ENCODE measurements at places on chromosomes 11 and 22.

DNA sequence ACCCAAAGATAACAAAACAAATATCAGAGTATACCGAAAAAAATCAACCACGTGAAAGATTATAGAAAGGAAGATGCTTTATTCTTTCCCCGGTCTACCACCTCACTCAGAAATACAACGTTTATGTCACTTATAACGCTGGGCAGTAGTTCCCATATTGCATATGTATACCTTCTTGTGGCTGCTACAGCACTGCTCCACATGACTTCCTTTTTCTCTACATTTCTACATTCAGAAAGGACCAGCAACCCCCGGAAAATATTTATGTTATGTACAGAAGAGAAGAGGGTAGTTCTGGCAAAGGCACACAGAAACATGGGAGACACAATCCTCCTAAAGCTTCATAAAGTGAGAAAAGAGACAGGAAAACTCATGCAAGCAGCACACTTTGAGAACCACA is 56.8 kb downstream of the MTMR2 start:
- DNase-seq = no peak

- no peak for DNase-seq
Measured at GRCh38 chr22:43281394-43281793, 61.8 kb downstream of the SCUBE1 start.

DNA sequence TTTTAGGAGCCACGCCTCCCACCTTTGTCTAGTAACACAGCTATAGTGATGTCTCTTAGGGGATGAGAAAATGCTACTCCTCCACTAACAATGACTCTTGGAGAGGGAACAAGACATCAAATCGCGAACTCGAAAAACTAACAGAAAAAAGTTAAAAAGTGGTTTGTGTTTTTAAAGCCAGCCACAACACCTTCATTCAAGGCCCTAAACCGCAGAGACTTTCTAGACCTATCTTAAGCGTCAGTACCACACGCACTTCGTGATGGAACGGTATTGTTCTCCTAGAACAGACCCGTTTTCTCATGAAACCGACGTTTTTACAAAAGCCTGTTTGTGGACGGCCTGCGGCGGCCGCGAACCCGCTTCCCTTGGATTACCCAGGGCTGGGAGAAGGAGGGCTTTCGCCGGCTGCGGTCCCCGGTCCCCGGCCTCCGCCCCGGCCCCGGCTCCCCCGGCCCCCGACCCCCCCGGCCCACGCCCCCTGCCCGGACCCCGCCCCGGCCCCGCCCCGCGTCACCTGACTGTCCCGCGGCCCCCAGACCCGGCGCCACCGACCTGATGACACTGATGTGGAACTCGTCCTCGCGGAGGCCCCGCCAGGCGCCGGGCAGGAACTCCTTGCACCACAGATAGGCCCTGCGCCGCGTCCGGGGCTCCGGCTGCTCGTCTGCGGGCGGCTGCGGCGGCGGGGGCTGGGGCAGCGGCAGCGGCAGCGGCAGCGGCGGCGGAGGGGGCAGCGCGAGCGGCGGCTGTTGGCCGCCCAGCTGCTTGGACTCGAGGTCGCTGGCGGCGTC is 718 bp downstream of the CHKA start:
- peak; percentile 43 for DNase-seq

GRCh38 chr11:88292171-88292843 is 45.2 kb downstream of the CTSC start:
- peak; percentile 86 for DNase-seq

- peak; percentile 55 for DNase-seq
Measured at GRCh38 chr11:208181-208916, 841 bp downstream of the RIC8A start.

- DNase-seq = no peak
Measured at GRCh38 chr11:18618342-18619025, 15.7 kb downstream of the SPTY2D1 start.

GRCh38 chr22:45280587-45280980 is 4.2 kb upstream of the UPK3A start:
- no peak for DNase-seq
